ENCODE measurements at places on chromosomes 11 and 22.

DNA sequence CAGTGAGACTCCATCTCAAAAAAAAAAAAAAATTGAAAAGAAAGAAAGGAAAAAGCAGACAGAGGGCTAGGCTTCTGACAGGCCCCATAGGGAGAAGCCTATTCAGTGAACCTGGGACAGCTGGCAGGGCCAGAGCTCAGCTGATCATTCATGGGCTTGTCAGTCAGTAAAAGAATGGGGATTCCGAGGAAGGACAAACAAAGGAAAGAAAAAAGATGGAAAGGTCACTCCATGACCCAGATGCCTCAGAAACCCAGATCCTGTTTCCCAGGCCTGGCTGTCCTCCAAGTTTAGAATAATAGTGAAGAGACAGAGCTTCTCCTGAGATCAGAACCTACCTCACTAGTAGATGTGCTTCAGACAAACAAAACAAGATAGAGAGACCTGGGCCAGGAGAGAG is 34.3 kb upstream of the ASPHD2 start:
- no peak for DNase-seq

DNA sequence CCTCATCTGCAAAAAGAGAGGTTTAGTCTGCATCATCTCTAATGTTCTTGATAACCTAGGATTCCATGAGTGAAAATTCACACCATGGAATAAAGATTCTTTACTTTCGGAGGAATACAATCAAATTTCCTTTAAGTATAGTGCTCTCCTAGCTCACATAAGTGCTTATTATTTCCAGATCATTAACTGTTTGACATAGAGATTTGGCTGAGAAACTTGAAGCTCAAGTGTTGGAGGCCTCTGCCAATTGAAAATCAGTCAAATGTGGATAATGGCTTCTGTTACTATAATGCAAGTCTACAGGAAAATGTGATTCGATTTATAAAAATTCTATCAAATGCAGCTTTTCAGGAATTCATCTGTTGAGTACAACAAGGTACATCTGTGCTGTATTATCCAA is 144.6 kb downstream of the KIF18A start:
- no peak for DNase-seq

DNA sequence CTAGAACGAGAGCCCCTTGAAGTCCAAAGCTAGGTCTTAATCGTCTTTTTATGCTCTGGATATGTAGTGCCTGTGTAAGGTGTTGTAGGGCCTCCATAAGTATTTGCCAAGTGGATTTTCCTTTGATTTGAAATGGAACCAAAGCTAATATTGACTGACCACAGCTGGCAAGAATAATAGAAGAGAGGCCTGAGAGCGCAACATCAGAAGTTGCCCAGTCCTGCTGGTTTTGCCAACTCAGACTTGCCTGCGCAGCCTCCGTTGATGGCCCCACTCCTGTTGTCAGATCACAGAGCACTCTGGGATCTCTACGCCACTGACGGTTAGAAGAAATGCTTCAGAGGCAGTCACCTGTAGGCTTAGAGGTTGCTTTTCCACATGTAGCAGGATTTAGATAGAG is 251.2 kb downstream of the TENM4 start:
- no peak for DNase-seq

DNA sequence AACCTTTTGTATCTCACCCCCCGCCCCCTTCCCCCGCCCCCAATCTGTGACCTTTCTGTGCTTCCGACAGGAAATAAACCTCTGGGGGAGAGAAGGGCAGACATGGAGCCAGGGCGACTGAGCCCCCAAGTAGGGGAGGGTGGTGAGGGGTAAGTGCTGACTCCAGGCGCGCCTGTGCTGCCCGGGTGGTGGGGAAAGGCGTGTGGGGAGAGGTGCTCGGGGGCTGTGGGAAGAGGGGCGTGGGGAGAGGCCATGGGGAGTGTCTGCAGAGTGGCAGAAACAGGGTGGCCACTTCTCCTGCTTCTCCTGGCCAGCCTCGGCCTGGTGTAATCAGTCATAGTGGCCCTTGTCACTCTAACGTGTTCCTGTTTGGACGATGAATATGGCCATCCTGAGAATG is 8.0 kb downstream of the SLC16A8 start:
- DNase-seq: no peak

DNA sequence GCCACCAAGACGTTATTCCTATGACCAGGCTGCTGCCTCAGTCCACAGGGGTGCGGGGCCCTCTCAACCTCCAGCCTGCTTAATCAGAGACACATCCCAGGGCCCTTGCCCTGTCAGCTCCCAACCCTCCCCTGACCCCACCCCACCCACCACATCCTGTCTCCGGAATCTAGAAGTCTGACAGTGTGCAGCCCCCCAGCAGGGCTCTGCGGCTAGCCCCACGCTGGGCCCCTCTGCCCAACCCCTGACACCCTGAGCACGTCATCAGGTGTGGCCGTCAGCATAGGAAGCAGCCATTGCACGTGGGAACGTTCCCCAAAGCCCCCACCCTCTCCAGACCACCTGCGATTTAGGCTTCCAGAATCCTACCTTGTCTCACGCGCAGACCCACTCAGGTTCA is 34.3 kb upstream of the IGSF9B start:
- DNase-seq: no peak

GRCh38 chr22:50683086-50683993 is 10.7 kb downstream of the SHANK3 start:
- DNase-seq: no peak
